ENCODE measurements at places on chromosomes 1 and 21.

DNA sequence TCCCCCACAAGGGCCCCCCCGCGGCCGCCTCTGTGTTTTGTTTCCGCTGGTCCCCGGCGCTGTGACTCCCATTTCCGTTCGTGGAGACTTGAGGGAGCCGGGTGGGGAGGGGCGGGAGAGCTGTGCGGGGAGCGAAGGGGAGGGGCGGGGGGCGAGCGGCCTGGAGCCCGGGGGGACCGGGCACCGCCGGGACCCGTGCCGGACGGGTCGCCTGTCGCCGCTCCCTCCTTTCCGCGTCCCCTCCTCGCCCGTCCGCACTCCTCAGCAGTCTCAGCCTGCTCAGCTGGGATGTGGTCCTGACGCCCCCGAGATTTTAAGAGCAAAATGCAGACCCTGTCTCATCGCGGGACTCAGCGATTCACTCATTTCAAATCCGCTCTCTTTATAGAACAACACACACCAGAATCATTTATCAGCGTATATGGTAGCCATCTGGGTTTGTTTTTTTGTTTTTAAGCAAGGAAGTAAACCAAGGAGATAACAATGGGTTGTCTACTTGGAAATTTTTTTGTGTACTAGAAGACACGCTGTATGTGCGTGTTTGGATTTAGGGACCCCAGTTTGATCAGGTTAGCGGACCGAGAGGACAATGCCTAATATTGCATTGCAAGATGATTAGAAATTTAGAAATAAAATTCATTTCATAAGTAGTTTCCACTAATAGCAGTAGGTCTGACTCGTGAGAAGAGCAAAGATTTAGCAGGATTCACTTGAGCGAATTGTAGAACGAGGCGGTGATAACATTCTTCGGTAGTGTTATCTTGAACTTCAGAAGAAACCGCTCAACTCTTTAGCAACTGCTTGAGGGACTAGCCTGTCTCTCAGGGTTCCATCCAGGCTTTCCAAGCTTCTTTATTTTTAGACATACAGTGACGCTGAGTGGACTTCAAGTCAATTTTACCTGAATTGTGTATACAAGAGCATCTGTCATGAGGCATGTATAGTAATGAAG is 1.1 kb downstream of the GABPA start:
- peak; percentile 78 for DNase-seq

DNA sequence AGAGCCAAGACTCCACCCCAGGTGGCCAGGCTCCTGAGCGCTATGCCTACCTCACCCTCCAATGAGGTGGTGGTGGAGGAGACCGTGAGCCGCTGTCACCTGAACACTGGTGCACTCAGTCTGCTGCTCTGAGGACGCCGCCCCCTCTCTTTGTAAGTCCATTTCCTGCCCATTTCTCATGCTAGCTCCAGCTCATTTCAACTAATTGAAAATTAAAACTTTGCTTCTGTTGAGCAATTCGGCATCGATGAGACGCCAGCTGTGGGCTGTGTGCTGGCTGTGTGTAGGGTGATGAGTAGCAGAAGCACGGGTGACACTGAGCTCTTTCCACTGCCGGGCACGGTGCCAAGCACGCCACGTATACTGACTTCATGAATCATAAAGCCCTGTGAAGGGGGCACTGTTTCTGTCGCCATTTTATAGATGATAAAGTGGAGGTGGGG is 11.2 kb downstream of the TNFRSF1B start:
- DNase-seq, result peak; percentile 96

DNA sequence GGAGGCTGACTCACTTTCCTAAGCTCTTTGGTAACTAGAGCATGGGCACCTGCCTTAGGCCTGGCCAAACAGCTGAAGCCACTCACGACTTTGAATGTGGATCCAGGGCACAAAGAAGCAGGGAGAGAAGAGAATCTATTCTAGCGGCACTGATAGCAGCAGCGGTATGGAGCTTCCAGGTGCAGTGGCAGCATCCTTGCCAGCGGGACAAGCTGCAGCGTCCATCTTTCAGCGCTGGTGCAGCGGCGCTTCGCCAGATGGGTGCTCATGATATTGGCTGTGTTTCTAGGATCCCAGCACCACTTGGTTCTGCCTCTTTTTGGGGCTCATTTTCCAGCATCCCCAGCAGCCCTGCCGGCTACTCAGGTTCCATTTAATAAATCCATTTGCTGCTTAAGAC is 184.2 kb downstream of the SLC44A5 start:
- no peak for DNase-seq

GRCh38 chr1:243474136-243474881 is 218.5 kb downstream of the SDCCAG8 start:
- no peak for DNase-seq

DNA sequence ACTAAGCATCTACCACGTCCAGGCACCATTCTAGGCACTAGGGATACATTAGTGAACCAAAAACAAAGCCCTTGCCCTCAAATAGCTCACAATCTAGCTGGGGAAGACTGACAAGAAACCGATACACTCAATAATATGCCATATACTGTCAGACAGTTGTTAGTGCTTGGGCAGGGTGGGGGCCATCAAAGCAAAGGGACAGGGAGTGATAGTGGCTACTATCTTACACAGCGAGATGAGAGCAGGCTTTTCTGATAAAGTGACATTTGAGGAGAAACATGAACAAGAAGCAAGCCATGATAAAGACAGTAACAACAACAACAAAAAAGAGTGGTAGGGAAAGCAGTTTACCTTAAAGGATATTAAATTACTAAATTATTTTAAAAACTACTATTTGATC is 41.1 kb downstream of the ERO1B start:
- no peak for DNase-seq

DNA sequence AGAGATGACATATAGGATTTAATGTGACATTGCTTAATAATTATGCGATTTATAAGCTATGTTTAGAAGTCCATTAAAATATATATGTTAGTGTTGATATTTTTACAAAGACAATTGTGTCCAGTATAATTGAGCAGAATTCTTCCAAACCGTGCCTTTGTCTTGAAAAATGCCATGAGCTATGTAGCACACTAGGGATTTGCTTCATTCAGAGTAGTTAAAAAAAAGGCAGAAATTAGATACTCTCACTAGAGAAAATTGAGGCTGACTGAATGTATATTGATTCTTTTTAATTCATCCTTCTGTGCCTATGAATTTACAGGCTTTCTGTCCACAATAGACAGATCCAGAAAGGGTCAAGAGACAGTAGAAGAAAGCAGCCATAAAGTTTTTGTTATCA is 429.0 kb downstream of the NEGR1 start:
- DNase-seq, result no peak

DNA sequence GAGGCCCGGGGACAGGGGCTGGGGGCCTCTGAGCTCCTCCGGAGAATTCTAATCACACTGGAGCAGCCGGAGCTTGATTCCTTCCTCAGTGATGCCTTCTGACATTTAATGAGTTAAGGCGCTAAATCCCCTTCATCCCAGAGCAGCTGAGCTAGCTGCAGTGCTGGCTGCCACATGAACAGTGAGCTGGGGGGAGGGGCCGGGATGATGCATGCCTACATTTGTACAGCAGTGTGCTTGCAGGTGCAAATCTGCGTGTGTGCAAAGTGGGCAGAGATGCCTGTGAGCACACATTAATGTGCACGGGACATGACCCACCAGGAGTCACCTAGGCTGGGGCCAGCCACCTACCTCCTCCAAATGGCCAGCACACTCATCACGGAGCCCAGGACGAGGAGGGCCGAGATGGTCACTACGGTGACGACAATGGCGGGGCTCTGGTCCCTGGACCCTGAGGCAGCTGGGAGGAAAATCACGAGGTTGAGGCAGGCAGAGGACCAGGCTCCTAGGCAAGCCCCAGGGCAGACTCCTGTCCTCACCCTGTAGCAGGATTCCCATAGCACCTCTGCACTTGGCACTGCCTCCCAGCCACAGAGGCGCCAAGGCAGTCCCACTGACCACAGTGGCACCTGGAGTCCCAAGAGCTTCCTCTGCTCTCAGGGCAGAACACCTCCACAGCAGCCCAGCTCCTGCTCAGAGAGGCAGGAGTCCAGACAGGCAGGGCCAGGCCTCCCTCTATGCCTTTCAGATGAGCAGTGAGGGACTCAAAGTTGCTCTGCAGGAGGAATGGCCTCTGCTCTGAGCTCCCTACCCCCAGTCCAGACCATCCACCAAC is 34.7 kb downstream of the CDCA8 start:
- no peak for DNase-seq

DNA sequence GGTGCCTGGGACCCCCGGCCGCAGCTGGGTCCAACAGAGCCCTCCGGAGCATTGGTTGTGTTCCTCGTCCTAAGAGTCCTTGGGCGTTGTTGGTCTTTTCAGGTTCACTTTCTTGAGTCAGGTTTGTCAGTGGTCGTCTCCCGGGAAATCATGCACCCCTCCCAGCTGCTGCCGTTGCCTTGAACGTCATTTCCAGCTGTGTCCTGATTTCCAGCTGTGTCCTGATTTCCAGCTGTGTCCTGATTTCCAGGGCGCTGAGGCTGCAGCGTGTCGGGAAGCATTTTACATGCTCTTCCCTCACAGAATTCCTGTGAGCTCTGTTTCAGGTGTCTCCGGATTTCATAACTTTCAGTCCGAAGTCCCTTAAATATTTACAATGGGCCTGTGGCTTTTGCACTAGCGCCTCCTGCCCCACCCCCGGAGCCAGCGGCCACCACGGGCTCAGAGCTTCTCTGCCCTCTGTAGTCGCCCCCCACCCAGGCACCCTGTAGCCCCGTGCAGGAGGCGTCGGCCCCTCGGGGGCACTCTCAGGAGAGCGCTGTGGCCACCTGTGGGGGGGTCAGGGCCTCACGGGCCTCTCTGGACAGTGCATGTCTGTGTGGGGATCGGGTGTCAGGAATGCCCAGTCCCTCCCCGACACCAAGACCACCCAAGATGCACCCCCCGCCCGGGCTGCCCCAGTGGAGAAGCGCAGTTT is 66.7 kb downstream of the COL18A1 start:
- DNase-seq, result no peak

GRCh38 chr1:207234690-207235089 is 86.8 kb upstream of the CD55 start:
- DNase-seq, result no peak

DNA sequence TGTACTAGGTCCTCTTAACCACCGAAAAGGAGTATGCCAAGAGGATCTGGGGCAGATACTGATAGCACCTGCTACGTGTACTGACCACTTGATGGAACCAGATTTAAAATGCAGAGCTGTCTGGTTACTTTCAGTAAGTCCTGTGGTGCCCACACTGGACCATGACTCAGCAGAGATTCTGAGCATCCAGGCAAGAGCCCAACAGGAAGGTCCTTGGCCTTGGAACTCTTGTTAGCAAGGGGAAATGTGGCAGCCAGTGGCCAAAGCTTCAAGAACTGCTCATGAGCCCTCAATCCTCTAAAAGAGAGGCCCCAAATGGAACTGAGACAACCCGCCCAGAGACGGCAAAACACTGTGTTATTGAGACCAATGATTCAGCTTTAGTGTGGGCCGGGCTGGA is 4.2 kb upstream of the GJB5 start:
- no peak for DNase-seq

GRCh38 chr1:78009836-78010235 is 5.1 kb downstream of the DNAJB4 start:
- DNase-seq, result no peak

DNA sequence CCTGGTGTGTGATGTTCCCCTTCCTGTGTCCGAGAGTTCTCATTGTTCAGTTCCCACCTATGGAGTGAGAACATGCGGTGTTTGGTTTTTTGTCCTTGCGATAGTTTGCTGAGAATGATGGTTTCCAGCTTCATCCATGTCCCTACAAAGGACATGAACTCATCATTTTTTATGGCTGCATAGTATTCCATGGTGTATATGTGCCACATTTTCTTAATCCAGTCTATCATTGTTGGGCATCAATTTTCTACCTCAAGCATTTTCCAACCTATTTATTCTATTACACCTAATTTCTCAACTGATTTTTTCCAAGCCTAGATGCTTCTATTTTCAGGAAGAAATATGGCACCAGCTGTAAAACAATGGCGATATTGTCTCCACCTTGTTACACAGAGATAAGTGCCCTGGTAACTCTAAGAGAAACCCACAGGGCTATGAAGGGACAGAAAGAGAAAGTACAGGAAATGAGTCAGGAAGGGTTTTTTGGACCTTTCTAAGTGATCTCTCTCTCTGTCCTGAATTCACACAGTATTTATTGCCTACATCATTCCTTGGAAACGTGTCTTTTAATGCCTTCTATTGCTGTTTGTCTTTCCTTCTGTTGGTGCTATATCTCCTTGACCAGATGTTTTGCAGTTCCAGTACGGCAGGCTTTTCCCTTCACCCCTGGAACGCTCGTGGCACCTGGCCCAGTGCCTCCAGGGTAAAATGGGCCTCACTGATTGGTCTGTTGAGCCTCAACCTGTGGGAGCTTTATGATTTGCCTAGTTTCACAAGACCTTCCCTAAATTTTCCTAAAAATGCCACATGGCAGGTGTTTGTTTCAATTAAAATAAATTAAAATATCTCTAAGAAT is 14.6 kb upstream of the JAK1 start:
- no peak for DNase-seq

DNA sequence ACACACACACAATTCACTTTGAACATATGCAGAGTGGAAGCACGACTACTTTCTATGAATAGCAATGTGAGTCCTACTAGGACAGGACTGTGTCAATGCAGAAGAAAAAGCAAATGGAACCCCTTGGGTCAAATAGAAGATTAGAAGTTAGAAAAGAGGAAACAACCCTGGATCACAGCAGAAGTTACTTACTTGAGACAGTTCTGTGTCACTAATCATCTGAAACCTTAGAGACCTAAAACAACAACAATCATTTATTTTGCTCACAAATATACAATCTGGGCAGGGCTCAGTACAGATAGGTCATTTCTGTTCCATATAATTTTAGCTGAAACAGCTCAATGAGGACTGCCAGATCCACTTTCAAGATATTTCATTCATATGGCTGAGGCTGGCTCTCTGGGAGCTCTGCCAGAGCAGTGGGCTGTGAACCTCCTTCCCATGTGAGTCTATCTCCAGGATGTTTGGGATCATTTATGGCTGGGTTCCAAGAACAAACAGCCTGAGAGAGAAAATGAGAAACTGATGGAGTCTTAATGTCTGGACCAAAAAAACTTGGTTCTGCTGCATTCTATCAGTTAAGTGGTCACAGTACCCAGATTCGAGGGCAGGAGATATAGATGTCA is 42.5 kb upstream of the IL10 start:
- DNase-seq, result no peak
